ENCODE measurements at places on chromosomes 2 and 18.

- DNase-seq, result no peak
These were observed 41.6 kb downstream of the GFPT1 start for GRCh38 chr2:69345434-69345833.

DNA sequence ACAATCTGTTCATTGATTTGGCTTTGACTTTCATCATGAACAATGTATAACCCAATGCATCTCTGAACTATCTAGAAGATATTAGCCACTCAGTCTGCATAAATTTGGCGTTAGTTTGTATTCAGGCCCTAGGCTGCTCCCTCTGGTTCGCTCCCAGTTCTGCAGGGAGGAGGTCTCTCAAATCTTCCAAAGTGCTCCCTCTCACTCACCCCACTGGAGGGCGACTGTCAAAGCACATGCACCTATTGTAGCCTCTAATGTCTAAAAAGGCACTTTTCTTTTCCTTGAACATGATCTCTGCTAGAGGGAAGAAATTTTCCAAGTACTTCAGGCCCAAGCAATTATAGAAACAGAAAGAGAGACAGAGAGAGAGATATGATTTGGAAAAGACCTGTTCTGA, 291.5 kb downstream of the TDRD15 start:
- DNase-seq, result no peak

DNA sequence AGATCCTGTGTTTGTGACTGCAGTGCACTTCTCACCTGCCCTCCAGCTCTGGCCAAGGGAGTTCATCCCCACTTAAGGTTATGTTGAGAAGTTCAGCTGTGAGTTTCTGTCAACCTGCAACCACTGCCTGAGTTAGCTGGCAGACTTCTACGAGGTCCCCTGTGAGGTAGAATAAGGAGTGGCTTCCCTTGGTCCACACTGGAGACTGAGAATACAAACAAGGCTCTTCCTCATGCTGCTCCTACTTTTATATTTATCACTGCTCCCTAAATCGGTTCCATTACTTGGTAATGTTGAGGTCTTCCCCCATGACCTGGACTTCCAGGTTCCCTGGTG, 353.2 kb upstream of the CWC22 start:
- no peak for DNase-seq

DNA sequence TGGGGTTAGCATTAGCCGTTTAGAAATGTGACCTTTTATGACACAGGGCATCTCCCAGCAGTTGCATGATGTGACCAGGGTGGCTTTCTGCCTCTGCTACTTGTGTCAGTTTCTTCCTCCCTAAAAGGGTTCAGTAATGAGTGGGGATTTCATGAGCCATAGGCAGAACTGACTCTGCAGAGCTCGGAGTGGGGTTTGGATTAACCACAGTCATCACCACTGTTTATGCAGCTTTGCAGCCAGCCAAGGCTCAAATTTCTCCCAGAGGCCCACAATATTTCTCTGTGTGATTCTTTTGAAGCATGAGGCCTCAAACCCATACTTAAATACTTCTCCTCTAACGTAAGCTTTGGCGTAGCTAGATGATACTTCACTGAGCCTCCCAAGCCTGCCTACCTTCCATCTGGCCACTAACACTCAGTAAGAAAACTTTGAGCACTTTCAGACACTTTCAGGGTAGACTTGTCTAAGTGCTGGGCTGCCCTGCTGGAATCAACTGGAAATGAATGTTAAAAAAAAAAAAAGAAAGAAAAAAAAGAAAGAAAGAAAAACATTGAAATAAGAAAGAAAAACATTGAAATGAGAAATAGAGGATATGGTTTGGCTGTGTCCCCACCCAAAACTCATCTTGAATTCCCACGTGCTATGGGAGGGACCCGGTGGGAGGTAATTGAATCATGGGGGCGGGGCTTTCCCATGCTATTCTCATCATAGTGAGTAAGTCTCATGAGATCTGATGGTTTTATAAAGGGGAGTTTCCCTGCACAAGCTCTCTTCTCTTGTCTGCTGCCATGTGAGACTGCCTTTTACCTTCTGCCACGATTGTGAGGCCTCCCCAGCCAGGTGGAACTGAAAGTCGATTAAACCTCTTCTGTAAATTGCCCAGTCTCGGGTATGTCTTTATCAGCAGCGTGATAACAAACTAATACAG, 11.5 kb upstream of the LAPTM4A start:
- DNase-seq, result no peak
